ENCODE measurements at places on chromosomes 11 and 22. TPM values are rescaled to one million over a fixed set of nuclear protein-coding genes. Genes with fewer than 3 reads are reported as not detected.

The RASL10A gene
- 1.3 TPM for total RNA-seq

The SCUBE2 gene
- 3.9 TPM for total RNA-seq

GRCh38 chr22:46088541-46089311, 61.6 kb upstream of the PPARA start:
- peak; percentile 79 for DNase-seq

GRCh38 chr11:14445542-14446530, 53.8 kb downstream of the COPB1 start:
- no peak for DNase-seq
